ENCODE measurements at places on chromosomes 1 and 21. TPM values are rescaled to one million over a fixed set of nuclear protein-coding genes. Genes with fewer than 3 reads are reported as not detected.

- peak overlapping the region; percentile 92 for H3K27ac ChIP-seq
- H3K4me1 ChIP-seq = no peaks in the 10 kb centered on the region
- H3K27me3 ChIP-seq = no peaks in the 10 kb centered on the region
Observed at GRCh38 chr1:16903458-16903796, 7.6 kb downstream of the RNU1-2 start.

Gene LAD1
- 0.43 TPM for total RNA-seq

DNA sequence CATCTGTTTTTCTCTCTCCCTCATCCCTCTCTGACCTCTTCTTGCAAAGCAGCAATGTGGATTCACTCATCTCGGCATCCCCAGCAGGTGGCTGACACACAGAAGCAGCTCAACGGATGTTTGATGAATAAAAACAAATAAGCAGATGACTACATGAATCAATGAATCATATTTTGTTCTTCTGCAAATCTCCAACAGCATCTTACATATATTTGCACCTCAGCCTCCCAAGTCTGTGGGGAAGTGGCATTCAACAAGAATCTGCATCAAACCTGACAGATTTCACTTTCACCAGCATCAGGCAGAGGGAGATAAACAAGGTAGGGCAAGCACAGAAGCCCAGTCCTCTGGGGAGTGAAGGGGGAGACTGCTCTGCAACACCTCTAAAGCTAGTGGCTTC is 34.0 kb downstream of the CAPN8 start:
- H3K4me1 ChIP-seq = no peaks in the 10 kb centered on the region
- H3K27me3 ChIP-seq = no peaks in the 10 kb centered on the region
- no peak overlapping the region for H3K27ac ChIP-seq
- DNase-seq = no peak

Gene IL23R
- total RNA-seq = not detected

Measured in ascending aorta (tissue), 2 donors.